ENCODE measurements at places on chromosomes 13 and 19.

DNA sequence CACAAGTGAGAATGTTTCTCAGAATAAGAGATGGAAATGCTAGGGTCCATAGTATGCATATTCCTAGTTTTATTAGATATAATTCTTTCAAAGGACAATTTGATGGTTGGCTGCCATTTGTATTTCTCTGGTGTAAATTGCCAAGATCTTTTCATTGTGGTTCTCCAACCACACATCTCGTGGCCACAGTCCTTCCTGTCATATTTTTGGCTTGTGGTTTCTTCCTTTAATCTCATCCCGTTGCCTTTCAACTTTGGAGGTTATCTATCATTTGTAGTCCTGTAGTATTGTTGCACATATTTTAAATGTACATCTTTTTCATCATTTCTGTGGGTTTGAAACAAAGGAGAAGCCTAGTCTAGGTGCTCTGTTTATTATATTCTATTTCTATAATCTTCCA is 61.2 kb downstream of the WASF3 start:
- no peak for DNase-seq

DNA sequence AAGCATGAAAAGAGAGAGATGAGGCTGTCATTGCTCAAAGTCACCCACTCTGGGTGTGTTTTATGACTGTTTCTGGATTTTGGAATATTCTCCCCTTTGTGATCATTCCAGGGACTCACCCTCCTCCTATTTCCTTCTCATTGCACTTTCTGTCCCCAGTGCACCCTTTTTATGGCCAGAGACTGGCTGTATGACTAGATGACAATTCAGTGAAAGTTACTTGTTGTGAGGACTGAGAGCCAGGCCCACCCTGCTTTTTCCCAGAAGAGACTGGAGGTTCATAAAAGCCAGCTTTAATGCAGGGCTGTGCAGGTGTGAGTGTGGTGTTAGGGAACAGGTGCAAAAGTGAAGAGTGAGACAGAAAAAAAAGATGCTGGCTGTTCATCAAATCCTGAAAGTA is 17.3 kb downstream of the CEACAM7 start:
- no peak for DNase-seq

DNA sequence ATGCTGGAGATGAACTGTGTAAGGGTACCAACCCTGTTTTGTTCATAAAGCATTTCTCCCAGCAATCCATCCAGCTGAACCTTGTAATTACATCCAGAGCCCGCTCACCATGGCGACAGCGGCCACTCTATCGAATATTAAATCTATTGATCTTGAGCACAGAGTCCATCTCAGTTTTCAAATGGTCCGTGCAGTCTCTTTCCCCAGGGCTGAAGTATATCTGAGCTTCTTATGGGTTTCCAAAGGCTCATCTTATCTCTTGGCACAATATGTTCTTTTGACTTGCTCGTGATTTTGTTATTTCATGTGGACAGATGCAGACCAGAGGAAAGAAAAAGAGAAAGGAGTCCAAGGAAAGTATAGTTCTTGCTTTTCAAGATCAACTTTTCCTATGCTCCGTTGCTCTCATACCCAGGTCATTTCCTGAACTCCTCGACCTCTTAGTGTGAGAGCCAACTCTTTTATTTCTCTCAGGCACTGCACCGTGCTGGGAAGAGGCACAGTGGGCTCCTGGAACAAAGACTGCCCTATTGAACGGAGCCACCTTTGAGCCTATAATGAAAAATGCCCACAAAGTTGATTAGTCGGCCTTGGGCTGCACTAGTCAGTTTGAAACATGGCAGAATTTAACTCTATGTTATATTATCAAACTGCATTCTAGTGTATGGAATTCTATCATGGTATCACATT is 66.7 kb downstream of the RFC3 start:
- no peak for DNase-seq

- no peak for DNase-seq
Measured at GRCh38 chr19:16456652-16457194, 15.0 kb downstream of the EPS15L1 start.

GRCh38 chr13:109146912-109147647 is 517.7 kb downstream of the MYO16 start:
- DNase-seq, result no peak

GRCh38 chr13:45292176-45292575 is 48.8 kb downstream of the TPT1 start:
- DNase-seq, result no peak

- DNase-seq, result no peak
Measured at GRCh38 chr19:10768936-10769335, 51.1 kb downstream of the DNM2 start.

DNA sequence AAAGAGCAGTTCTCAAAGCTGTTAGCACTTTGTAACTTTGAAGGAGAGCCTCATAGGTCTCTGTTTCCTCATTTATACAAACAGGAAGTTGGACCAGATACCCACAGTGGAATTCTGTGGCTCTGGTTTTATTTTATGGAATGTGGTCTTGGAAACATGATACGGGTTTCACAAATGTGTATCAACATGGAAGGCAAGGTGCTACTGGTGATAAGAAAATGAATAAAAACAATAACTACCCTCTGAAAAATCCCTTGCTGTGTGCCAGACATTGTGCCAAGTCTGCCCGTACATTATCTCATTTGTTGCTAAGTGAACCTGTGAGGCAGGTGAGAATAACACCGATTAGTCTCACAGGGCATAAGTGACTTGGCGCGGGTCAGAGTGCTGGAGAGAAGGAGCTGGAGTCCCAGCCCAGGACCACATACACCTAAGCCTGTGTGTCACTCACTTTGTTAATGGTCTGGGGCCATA is 45.0 kb upstream of the RNF113B start:
- no peak for DNase-seq

- DNase-seq, result no peak
Measured at GRCh38 chr19:18091217-18091608, 4.5 kb upstream of the IL12RB1 start.

DNA sequence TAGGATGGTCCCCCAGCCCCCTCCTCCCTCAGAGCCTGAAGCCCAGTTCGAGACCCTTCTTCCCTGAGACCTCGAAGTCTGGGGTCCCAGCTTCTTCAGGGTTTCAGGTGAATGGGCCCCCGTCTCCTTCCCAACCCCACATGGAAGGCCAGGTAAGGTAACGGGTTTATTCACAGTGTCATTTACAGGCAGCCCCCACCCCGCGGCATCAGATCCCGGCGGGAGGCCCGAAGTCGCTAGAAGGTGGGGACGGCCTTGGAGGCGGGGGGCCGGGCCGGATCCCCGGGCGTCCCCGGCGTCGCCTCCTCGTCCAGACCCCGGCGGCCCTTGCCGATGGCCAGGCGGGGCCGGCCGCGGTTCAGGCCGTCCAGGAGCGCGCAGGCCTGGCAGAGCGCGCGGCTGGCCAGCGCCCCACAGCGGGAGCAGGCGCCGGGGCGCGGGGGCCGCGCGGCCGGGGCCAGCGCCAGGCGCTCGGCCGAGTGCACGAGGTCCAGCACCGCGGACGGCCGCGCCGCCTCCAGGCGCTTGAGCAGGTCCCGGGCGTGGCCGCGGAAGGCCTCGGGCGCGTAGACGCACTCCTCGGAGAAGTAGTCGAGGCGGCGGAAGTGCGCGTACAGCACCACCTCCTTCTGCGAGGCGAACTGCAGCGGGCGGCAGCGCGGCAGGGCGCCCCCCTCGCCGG is 9.7 kb downstream of the CTU1 start:
- no peak for DNase-seq

GRCh38 chr13:64925727-64926126 is 2304.4 kb downstream of the PCDH9 start:
- DNase-seq, result no peak

DNA sequence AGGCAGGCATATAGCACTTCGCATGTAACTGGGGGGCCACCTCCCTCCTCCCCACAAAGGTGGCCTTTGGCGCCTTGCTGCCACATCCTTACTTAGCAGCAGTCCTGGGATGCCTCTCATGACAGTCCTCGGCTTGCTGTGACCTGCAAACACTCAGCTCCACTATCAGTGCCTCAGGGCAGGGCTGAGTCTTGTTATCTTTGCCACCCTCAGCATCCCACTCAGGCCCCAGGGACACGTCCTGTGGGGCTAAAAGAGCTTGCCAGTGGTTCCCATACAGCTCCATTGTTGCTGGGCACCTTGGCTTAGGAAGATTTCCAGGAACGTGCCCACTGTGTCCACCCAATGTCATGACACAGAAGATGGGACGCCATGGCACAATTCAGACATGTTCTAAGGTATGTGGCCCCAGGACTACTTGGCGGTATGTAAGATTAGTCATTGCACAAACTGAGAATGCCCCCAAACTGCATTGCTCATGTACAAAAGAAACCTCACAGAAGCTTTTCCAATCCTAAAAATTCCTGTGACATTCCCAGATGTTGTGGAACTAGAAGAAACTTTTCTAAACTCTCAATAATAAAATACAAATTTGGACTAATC is 16.3 kb downstream of the DOCK9 start:
- DNase-seq, result no peak

DNA sequence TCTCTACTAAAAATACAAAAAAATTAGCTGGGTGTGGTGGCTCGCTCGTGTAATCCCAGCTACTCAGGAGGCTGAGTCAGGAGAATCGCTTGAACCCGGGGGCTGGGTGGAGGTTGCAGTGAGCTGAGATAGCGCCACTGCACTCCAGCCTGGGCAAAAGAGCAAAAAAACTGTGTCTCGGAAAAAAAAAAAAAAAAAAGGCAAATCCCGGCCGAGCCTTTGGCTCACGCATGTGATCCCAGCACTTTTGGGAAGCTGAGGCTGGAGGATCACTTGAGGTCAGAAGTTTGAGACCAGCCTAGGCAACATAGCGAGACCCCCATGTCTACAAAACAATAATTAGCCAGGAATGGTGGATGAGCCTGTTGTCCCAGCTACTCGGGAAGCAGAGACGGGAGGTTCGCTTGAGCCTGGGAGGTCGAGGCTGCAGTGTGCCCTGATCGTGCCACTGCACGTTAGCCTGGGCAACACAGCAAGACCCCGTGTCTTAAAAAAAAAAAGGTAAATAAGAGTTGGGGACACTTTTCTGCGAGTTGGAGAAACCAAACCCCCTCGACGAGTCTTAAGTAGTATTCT is 574 bp upstream of the GPX4 start:
- no peak for DNase-seq

GRCh38 chr19:1929021-1929742 is 11.8 kb upstream of the CSNK1G2 start:
- no peak for DNase-seq

DNA sequence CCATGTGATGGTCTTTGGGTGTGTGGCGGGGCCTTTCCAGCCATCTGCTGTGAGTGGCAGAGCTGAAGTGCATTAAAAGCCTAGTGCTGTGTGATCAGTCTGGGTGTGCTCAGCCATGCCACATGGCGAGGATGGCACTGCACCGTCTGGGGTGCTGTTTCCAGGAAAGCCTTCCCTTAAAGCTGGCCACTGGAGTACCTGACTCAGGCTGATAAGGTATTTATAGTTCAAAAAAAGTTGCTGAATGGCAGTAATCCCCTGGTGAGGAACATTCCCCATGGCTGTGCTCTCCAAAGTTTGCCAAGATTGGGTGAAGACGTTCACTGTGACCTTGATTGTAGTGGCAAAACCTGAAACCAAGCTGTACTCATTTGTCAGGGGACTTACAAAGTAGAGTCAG is 6.0 kb downstream of the GPI start:
- DNase-seq, result no peak

DNA sequence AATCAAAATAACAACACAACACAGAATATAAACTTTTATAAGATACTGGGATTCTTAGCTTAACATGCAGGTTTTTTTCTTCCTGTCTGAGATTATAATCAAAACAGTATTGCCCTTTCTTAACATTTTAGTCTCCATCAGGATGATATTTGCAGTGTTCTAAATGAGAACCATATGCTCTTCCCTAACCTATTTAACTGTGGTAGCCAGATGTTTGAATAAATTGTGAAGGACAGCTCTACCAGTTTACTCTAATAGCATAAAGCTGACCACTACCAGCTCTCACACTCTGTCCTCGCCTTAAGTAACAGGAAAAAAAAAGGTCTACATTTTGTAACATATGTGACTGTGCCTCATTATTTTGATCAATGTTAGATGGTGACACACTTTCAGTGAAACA is 618.7 kb upstream of the SGCG start:
- DNase-seq, result no peak

- DNase-seq, result no peak
Measured at GRCh38 chr13:114108141-114108761, 24.2 kb downstream of the RASA3 start.

DNA sequence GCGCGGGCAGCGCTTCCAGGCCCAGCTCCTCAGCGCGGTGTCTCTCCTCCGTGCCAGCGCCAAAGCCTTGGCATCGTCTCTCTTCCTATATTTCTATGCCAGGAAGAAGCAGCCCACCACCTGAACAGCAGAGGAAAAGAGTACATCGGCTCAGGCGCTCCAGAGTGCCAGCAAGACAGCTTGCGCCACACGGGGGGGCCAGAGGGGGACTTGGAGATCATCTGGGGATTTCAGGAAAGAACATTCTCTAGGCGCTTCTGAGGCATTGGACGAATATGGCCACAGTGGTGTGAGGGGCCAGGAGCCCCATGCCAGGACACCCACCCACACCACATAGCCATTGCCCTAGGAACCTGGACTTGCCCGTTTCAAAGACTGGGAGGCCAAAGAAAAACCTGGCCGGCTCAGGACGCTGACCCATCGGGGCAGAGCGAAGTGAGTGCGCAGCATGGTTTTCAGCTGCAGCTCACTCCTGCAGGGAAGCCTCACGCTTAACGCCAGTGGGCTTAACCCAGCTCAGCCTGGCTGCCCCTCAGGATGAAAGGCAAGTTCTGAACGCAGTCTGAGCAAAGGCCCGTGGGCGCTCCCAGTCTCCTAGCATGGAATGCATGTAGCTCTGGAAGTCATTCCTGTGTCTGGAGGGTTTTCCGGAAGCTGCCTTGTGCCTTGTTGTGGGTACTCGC is 62.1 kb downstream of the GGACT start:
- no peak for DNase-seq

DNA sequence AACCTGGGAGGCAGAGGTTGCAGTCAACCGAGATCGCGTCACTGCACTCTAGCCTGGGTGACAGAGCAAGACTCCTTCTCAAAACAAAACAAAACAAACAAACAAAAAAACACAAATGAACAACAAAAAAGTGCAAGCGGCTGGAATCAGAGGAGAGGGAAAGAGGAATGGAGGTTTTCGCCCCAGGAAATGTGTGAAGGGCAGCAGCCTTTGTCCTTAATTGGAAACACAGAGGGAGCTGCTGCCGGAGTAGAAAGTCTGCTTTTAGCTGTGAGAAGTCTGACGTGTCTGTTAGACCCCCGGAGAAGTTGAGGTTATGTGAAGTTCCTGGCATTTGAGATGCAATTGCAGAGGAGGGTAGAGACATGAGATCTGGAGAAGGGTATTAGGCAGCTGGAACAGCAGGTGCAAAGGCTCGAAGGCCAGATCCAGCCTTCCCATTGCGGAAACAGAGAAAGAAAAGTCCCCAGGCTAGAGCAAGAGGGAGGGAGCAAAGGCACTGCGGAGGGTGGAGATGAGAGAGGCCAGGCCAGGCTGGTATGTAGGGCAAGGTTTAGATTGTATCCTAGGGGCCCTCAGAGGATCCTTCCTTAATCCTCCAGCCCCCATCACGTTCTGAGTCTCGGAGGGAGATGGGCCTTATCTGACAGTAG is 473 bp downstream of the TMIGD2 start:
- no peak for DNase-seq

- DNase-seq, result no peak
Measured at GRCh38 chr13:87669379-87669978, 1.7 kb upstream of the SLITRK5 start.

- no peak for DNase-seq
Measured at GRCh38 chr19:46764817-46765291, 18.6 kb upstream of the STRN4 start.

GRCh38 chr13:48151363-48152161 is 56.7 kb upstream of the MED4 start:
- no peak for DNase-seq

GRCh38 chr13:20291675-20292074 is 59.6 kb upstream of the GJB6 start:
- DNase-seq, result no peak

All from NCI-H1436 treated with DMSO at 0.1 percent for 48 hours (cell line).